Astrocyte (in vitro differentiated cells and primary cell): ENCODE measurements at places on chromosomes 2 and 18. TPM values are rescaled to one million over a fixed set of nuclear protein-coding genes. Genes with fewer than 3 reads are reported as not detected.

- H3K4me3 ChIP-seq, result no peak overlapping the region
- no peaks in the 10 kb centered on the region for H3K4me1 ChIP-seq
- no peak for DNase-seq
- H3K27me3 ChIP-seq, result no peaks in the 10 kb centered on the region
Observed at GRCh38 chr2:146258071-146258470, 1586.8 kb upstream of the ACVR2A start.

The ANKRD44 gene
- total RNA-seq, result 7.2 and 7.8 TPM in 2 replicates

DNA sequence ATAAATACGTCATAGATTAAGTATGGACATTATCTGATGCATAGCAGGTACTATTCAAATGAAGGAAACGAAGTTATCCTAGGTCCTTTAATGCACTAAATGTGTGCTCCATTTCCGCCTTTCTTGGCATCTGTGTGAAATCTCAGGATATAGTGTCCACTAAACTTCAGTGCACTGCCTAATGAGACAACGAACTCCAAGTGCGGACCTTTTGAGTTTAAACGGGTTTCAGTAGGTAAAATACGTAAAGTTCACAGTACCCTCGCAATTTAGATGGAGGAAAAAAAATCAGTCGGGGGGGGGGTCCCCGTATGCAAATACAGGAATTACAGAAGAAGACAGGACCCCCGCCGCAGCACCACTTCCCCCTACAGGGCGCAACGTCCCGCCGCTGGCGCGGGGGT, 729 bp upstream of the REL start:
- H3K36me3 ChIP-seq, result no peaks in the 10 kb centered on the region
- peaks cover 2% of the 10 kb centered on the region for H3K4me1 ChIP-seq
- H3K27me3 ChIP-seq, result no peaks in the 10 kb centered on the region
- H3K27ac ChIP-seq, result peak overlapping the region; percentile 97

- H3K27me3 ChIP-seq, result no peaks in the 10 kb centered on the region
- H3K36me3 ChIP-seq, result no peaks in the 10 kb centered on the region
Observed at GRCh38 chr2:169507698-169508097, 1.8 kb upstream of the KLHL41 start.

GRCh38 chr18:51425889-51426288, 228.4 kb upstream of the MEX3C start:
- H3K27me3 ChIP-seq, result no peaks in the 10 kb centered on the region
- H3K36me3 ChIP-seq, result no peaks in the 10 kb centered on the region
- H3K4me1 ChIP-seq, result no peaks in the 10 kb centered on the region
- H3K4me3 ChIP-seq, result no peak overlapping the region
- DNase-seq, result no peak

- no peaks in the 10 kb centered on the region for H3K27me3 ChIP-seq
- no peaks in the 10 kb centered on the region for H3K36me3 ChIP-seq
- H3K4me1 ChIP-seq, result peaks cover 6% of the 10 kb centered on the region
- no peak for DNase-seq
Observed at GRCh38 chr2:160479269-160479668, 14.3 kb downstream of the RBMS1 start.

The FAM124B gene
- not detected in 2 replicates for total RNA-seq
